Activated B cell treated with CpG ODN at 0.5 μM for 24 hours (primary cell): ENCODE measurements at places on chromosomes 1 and 21.

- DNase-seq: no peak
Observed at GRCh38 chr1:157404063-157404501, 148.2 kb downstream of the FCRL5 start.

DNA sequence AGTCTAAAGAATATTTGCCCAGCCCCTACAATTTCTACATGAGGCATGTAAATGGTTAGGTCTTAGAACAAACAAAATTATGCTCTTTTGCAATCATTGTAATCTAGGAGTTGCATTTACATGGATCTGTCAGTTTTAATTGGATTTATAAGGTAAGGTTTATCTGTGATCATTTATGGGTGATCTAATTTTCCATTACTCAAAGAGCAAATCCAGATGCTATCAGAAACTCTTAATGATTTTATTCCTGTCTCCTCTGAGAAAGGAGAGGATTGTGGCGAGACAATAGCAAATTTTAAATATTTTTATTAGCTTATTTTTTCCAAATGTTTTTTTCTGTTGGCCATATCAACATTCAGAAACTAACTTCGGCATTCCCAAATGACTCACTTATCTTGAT is 14.2 kb upstream of the NEGR1 start:
- no peak for DNase-seq

DNA sequence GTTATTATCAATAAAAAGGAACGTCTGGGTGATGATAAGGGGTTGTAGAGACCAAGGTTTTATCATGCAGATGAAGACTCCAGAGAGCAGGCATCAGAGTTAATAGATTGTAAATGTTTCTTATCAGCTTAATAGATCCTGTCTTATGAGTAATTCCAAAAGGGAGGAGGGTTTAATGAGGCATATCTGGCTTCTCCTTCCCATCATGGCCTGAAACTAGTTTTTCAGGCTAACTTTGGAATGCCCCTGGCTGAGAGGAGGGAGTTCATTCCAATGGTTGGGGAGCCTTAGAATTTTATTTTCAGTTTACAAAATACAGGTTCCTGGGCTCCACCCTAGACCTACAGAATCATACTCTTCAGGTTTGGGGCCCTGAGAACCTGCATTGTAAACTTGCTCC is 13.5 kb downstream of the PLA2G2D start:
- no peak for DNase-seq

DNA sequence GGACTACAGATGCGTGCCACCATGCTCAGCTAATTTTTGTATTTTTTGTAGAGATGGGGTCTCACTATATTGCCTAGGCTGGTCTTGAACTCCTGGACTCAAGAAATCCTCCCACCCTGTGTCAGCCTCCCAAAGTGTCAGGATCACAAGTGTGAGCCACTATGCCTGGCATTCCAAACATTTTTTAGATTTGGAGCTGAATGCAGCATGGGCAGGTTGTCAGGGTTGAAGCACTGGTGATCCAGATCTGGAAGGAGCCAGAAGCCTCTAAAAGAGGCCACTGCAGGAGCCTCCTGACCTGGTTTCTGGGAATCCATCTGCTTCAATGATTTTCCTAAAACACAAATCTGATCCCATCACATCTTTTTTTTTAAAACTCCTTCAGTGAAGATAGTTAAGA is 1.8 kb upstream of the CTPS1 start:
- no peak for DNase-seq

- no peak for DNase-seq
Observed at GRCh38 chr1:170674239-170674638, 10.3 kb downstream of the PRRX1 start.

DNA sequence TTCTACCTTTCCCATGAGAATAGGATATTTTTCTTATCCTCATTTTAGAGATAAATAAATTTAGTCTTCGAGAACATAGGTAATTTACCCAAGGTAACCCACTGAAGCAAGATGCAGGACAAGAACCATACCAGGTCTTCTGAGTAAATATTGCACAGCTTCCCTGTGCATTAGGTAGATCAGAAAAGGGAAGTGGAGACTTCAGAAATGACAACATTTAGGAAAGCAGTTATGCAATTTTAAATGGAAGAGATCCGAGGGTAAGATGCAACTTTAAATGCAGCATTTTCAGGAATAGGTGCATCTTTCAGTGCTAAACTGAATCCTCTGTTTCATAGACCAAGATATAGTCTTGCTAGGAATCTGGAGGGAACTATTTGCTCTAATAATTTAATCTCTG is 206.4 kb upstream of the SGIP1 start:
- DNase-seq: no peak

GRCh38 chr1:195886000-195886399 is 722.2 kb downstream of the KCNT2 start:
- no peak for DNase-seq

DNA sequence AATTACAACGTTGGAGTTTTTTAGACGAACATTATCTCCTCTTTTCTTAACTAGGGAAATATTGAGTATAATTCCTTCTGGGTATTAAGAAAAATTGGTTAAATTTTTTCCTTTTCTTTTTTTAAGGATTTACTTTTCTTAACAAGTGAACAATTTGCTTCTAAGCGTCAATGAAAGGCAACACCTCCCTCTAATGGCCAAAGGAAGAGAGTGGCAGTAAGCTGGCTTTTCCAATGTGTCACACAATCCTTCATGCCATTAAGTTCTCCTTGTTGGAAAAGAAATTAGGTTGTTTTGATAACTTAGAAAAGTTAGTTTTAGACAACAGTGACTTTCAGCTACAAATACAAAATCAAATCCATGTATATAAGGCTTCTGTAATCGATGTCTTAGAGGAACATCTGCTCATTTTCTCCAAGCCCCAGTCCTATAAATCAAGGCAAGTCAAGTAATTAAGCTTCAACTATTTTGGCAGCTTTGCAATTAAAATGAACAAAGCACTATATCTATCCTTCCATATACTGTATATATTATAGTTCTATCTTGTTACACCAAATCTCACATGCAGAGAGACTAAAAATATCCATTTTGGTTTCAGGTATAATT is 62.8 kb downstream of the EDEM3 start:
- DNase-seq: no peak

DNA sequence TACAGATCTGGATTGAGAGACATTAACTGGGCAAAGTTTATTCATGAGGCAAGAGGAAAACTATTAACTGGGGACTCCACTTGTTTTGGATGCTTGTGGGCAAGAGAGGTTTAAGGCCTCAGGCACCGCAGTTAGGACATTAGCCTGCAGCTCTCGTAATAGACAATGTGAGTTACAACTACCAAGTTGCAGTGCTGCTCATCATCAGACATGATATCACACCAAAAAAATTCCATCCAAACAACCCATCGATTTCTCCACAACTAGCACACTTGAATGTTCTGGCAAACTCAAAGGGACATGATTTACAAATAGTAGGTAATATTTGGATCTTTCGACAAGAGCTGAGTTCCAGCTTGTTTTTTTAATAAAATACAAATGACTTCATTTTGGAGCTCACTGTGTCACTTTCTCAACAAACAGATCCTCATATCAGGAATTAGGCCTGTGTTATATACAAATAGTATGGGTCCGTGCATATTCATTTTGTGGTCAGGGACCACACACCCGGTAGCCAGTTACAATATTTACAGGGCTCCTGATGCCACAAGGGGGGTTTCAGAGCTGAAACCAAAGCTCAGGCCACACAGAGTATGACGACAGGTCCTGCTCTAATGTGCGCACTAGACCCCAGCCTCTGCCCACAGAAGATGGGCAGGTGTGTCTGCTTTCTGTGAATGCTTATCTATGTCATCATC is 128.0 kb downstream of the TGFBR3 start:
- no peak for DNase-seq

GRCh38 chr1:156421939-156422601 is 53.1 kb downstream of the RHBG start:
- DNase-seq: no peak

- no peak for DNase-seq
Observed at GRCh38 chr21:35401476-35401875, 352.4 kb upstream of the RUNX1 start.

GRCh38 chr1:24704411-24705259 is 40.6 kb upstream of the CLIC4 start:
- no peak for DNase-seq

DNA sequence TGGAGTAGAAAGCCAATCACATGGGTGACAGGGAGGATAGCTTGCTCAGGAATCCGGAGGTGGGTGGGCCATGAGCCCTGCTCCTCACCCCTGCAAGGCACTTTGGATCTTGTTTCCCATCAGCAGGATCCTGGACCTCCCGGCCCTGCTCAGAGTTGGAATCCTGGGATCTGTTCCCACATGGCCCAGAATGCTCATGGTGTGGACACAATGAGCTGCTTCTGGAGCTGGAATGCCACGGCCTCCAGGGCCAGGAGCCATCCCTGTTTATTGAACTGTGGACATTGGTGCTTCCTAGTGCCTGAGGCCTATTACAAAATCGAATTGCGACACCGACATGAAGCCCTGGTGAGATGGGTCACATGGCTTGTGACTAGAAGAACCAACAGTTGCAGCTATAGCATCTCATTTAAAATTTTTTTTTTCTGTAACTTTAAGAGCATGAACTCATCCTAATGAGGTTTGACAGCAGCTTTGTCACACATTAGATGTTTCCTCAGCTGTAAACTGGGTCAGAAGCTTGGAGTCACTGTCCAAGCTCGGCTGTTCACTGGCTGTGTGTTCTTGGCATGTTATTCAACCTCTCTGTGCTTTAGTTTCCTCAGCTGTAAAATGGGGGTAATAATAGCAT is 40.4 kb upstream of the GOLT1A start:
- DNase-seq: no peak

GRCh38 chr1:205044741-205045140 is 1.7 kb downstream of the CNTN2 start:
- no peak for DNase-seq

DNA sequence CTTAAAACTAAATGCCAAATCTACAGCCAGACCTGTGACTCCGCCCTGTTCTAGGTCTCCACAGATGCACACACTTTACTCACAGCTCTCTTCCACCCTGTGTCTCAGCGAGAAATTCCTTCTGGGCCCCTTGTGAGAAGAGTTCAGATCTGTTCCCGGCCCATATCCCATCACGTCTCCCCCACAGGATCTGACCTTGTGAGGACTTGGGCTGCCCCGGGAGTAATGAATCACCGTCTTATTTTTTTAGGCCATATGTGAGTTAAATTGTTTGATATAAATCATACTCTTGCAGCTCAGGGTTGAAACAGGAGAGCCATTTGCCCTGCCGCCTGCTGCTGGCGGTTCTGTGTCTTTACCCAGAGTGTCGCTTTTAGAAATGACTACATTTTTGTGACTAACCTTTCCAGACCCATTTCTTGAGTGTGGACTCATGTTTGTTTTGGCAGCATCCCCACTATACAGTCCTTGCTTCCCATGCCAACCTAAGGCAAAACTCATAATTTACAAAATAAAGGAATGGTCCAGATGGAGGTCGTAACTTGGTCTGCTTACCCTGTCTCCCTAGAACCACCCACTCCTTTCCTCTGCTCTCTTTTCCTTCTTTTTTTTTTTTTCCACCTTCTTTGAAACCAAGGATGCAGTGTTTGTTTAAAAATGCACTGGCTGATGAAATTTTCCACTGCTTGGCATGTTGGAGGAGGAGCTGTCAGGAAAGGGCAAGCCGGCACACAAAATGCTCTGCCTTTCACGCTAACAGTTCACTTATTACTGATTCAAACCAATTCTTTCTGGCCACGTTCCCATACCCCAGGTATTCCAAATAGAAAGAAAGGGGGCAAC is 98.0 kb upstream of the C1orf105 start:
- no peak for DNase-seq

DNA sequence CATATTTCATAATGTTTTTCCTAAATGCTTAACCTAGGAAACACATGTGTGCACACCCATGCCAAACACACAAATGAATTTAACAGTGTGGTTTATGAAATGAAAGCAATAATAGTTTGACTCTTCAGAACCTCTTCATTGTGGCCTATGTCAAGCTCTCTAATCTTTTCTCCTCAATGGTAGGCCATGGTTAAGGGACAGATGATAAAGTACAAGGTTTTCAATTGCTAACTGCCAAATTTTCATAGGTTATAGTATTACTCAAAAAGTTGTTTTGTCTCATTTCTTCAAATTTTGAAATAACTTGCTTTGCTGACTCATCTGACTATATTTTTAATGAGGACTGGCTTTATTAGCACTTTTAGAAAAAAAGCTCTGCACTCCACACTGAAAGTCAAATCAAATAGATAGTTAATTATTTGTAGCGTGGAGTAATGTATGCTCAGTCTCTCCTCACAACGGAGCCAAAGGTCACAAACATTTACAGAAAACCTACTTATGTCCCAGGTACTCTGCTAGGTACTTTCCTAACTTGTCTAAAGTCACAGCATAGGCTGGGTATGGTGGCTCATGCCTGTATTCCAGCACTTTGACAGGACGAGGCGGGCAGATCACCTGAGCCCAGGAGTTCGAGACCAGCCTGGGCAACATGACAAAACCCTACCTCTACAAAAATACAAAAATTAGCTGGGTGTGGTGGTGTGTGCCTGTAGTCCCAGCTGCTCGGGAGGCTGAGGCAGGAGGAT is 3.0 kb upstream of the ADCY10 start:
- no peak for DNase-seq

DNA sequence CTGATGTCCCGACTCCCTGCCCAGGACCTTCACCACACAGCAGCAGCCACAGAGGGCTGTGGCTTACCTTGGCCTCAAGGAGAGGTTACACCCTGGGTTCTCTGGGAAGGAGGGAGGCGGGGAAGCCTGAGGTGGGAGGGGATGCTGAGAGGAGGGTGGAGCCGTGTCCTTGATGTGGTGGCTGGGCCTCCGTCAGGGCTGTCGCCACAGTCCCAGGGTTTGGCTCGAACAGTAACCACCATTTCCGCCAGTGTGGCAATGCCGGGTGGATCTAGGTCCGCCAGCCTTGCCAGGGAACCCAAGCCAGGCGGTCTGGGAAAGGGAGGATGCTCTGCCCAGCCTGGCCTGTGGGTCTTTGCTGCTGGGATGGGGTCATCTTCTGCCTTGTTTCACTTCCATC is 18.4 kb upstream of the CDCA8 start:
- DNase-seq: no peak

- DNase-seq: no peak
Observed at GRCh38 chr1:209107535-209107934, 476.0 kb upstream of the CAMK1G start.

DNA sequence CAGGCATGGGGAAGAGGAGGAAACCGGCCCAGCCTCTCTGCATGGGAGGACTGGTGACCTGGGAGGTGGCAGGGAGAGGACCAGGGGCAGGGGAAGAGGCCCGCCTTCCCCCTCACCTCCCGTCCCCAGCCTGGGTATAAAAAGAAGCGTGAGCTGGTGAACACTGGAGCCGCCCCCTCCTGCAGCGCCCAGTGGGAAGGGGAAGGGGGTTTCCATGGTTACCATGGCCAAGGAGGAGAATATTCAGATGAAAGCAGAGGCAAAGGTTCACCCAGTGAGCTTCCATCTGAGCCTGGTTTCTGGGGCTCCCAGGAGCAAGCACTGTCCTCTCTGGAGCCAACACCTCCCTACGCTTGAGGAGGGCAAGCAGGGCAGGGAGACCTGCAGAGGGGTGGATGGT is 54.9 kb downstream of the ACOT7 start:
- DNase-seq: no peak

GRCh38 chr1:57024428-57024827 is 58.6 kb upstream of the C8B start:
- no peak for DNase-seq
